ENCODE measurements at places on chromosomes 7 and 10.
A peak's percentile ranks its signal among the peaks of the same experiment; 100 is the strongest.

DNA sequence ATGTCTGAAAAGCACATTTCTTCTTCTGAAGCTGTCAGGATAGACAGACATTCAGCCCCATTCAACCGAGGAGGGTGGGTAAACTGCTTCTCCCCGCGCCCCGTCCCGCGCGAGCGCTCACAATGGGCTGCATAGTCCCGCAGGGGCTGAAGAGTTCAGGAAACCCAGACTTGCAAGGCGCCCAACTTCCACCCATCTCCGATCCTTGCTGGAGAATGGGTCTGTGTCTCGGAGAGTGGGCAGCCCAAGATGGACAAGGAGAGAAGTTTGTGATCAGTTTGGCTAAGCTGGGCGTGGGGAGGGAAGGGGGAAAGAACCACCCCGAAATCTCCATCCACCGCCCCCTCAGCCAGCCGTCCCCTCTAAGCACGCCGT, 686 bp downstream of the AASS start:
- DNase-seq: no peak

- DNase-seq: no peak
Observed at GRCh38 chr7:150754951-150755350, 17.7 kb downstream of the GIMAP5 start.

- no peak for DNase-seq
Observed at GRCh38 chr10:16182688-16183087, 254.1 kb upstream of the PTER start.

GRCh38 chr10:101892782-101893391, 49.3 kb upstream of the KCNIP2 start:
- no peak for DNase-seq

DNA sequence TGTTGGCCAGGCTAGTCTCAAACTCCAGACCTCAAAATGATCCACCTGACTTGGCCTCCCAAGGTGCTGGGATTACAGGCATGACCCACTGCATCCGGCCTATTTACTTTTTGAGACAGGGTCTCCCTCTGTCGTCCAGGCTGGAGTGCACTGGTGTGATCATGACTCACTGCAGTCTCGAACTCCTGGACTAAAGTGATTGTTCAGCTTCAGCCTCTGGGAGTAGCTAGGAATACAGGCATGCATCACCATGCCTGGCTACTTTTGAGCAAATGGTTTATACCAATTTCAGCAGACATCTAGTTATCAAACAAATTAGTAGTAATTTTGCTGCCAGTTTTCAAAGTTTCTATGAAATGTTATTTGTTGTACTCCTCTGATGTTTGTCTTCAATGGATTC, 2.2 kb upstream of the WAC start:
- DNase-seq: no peak

GRCh38 chr7:30253796-30254165, 30.6 kb upstream of the ZNRF2 start:
- no peak for DNase-seq

GRCh38 chr10:97048649-97049427, 136.9 kb downstream of the SLIT1 start:
- DNase-seq: no peak

GRCh38 chr10:68235581-68235980, 3.7 kb upstream of the ATOH7 start:
- no peak for DNase-seq

GRCh38 chr10:17652585-17652984, 8.6 kb downstream of the STAM start:
- no peak for DNase-seq

DNA sequence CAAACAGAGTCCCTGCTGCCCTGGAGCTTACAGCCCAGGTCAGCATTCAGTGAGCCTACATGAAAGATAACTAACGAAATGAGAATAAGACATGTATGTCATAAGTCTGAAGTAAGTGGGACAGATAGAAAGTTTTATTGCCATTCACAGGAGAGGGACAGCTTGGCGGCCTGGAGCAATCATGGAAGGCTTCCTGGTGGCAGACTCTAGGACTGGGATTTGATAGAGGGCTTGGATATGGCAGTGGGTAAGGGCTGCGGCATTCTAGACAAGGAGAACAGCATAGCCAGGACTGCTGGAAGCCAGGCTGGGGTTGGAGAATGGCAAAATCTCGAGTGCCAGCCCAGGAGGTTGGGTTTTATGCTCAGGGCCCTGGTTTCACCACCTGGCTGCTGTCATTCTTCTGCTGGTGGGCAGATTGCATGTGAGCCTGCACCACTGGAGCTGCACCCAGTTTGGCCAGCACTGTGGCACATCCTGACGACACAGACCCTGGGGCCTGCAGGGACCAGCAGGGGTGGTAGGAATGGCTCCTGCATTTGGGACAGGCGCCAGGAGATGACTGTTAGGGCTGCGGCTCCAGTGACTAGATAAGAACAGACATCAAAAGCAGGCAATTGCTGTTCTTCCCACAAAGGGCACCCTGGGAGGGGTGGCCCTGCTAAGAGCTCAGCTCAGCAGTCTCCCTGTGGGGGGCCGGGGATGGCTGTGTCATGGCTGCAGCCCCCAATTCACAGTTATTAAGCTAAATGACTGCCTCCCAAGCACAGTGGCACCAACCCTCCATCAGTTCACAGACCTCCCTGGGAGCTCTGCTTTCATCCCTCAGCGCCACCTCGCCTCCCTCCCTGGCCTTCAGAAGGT, 161.1 kb downstream of the RPS24 start:
- no peak for DNase-seq

GRCh38 chr7:7569081-7569527, 2.4 kb downstream of the MIOS start:
- DNase-seq: no peak

DNA sequence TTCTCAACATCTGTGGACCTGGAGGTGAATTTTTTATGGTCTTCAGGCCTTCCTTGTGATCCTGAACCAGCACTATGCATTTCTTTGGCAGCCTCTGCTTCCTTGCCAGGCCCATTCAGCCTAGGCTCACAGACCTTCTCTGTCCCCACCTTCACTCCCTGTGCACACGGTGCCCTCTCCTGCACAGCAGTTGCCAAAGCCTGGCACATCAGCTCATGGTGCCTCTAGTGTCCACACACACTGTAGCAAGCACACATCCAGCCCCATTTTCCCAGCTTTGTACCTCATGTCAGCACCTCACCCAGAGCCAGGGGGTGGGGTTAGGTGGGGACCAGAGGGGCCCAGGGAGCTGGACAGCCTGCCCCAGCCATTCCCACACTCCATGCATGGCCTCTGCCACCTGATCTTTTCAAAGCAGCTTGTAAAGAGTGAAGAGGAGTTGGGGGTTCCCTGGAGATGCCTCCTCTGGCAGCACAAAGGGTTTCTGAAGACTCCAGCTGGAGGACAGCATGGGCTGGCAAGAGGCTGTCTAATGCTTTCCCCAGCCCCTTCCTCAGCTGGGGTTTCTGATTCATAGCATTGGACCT, 57.9 kb upstream of the TMEM72 start:
- peak; percentile 45 for DNase-seq

GRCh38 chr7:46603296-46603752, 682.3 kb upstream of the IGFBP3 start:
- DNase-seq: no peak

DNA sequence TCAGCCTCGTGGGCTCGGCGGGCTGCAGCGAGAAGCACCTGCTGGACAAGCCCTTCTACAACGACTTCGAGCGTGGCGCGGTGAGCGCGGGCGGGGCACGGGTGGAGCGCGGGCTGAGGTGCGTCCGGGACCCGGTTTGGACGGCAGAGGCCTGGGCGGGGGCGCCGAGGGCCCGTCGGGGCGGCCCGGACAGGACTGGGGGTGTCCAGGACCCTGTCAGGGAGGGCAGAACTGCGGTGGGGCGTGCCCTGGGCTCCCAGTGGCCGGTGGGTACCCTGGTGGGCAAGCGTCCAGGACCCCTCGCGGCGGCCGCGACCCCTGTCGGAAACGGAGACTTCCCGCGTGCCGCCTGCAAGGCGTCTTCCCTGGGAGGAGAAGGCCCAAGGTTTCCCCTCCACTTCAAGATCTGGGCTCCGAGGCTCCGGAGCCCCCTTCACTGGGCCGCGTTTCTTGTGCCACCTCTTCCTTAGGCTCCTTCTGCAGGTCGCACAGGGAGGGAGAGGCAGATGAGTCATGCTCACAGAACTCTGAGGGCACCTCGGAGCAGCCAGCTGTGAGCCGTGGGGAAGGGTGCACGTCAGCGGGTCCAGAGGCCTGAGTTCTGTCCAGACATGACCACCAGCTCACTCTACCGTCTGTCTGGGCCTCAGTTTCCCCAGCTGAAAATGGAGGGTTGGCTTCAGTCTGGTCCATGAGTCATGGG, 485 bp downstream of the ALOX5 start:
- no peak for DNase-seq

- DNase-seq: peak; percentile 55
Observed at GRCh38 chr7:134766779-134767519, 12.5 kb upstream of the CALD1 start.

- no peak for DNase-seq
Observed at GRCh38 chr7:28061824-28062196, 118.8 kb downstream of the JAZF1 start.

- no peak for DNase-seq
Observed at GRCh38 chr7:156626220-156626895, 14.2 kb upstream of the RNF32 start.

DNA sequence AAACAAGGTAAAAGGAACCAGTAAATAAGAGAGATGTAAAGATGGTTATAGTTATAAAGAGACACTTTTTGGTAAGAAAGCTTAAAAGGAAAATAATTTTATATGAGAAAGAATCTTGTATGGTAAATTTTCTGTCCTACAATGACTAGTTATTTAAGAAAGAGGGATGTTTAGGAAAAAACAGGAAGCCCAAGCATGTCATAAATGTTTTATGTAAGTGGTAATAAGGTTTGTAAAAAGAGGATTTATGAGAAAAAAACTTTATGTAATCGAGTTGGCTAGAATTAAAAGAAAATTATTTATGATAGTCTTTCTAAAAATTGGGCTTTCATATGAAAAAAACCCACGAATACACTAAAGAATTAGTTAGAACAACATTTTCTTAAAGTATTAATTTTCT, 34.2 kb upstream of the CREB3L2 start:
- no peak for DNase-seq

DNA sequence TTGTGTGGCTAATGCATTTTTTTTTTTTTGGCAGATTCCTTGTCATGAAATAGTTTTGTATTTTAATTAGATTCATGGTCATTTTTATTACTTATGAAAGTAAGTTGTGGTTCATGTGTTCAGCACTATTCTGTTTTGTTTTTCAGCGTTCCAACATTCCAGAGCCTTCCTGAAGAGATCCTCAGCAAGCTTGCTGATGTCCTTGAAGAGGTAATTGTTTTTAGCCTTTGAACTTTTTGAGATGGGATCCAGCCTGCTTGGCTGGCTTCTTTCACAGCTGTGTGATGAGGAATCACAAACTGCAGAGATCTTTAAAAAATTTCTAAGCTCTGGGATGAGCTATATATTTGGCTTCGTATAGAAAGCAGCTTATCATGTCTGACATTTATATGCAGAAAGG, 208.0 kb upstream of the CSTF2T start:
- DNase-seq: no peak

DNA sequence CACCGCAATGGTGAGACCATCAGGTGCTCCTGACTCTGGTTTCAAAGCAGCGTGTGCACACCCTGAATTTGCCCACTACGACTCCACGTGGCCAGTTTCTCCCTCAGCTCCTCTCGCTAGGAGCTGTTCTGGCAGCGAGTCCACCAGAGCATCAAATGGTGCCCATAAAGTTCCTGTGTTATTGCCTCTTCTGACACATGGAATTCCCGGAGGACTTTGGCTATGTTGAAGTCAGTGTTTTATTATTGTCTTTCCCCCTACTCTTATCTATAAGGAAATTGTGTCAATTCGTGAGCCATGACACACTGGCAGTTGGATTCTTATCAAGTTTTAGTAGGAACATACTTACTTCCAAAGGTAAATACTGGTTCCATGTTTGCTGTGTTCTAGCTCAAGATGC, 53.9 kb upstream of the NPVF start:
- DNase-seq: no peak

DNA sequence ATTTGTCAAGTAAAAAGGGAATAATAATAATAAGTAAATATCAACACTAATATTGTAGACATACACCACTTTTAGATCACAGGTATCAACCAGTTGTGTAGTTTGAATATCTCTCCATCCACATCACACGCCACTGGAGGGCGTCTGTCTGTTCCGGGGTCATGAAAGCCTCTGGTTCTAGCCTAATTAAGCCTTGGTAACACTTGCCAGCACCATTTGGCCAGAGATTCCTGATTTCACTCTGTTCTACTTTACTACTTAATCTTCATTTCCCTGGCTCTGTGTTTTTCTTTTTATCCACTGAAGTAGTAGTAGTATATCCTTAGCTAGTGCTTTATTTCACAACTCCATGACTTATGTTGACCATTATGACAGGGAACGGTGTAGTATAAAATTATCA, 285.6 kb upstream of the POM121L12 start:
- no peak for DNase-seq

GRCh38 chr7:30739691-30740090, 12.2 kb upstream of the INMT start:
- DNase-seq: no peak

DNA sequence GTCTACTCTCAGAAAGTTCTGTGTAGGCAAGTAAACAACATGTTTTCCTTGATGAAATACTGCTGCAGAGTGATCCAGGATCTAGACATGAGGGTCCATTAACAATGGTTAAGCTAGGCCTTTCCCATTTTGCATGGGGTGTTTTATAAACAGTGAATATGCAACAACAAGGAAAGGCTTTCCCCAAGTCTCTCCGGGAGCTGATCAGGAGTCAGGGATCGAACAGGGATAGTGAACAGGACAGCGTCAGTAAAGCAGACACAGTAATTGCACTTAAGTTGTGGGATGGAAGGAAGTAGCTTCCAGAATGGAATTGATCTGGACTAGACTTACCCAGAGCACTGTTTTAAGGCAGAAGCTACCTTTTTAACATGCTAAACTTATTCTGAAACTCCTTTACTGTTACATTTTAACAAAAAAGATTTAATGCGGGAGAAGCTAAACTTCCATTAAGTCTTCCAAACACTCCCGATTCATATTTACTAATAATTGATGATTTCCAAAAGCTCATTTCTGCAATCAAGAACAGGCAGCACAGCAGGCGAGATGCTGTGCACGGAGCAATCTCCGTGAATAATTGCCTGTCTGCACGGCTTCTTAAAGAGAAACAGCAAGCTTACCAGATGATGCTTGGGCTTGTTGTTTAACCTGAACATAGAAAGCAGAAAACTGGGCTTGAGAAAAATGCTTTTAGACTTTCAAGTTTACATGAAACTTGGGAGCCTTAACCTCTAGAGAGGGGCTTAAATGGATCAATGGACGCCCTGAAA, 50.3 kb upstream of the DOCK1 start:
- no peak for DNase-seq

GRCh38 chr10:116691635-116692034, 50.7 kb downstream of the HSPA12A start:
- DNase-seq: peak; percentile 82

GRCh38 chr10:1132584-1132983, 76.4 kb downstream of the WDR37 start:
- DNase-seq: no peak

- no peak for DNase-seq
Observed at GRCh38 chr7:86955895-86956503, 103.5 kb downstream of the ELAPOR2 start.

- DNase-seq: peak; percentile 71
Observed at GRCh38 chr7:85041605-85042216, 145.1 kb downstream of the SEMA3D start.
